ENCODE measurements at places on chromosomes 2 and 18.

DNA sequence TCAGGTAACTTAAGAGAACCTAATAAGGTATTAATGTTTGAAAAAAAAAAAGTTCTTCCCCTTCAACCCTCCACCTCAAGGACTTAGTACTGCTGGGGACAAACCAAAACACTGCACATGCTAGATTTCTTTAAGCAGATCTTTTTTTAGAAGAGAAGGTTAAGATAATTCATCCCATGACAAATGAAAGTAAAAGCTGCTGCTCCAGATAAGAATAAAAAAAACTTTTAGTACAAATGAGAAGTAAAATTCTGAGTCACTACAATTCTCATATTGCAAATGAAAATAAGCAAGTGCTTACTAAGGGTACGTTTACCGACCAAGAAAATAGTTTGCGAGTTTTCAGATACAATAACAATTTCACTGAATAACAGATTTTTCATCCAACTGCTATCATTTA is 8.9 kb downstream of the STAM2 start:
- no peak for DNase-seq

DNA sequence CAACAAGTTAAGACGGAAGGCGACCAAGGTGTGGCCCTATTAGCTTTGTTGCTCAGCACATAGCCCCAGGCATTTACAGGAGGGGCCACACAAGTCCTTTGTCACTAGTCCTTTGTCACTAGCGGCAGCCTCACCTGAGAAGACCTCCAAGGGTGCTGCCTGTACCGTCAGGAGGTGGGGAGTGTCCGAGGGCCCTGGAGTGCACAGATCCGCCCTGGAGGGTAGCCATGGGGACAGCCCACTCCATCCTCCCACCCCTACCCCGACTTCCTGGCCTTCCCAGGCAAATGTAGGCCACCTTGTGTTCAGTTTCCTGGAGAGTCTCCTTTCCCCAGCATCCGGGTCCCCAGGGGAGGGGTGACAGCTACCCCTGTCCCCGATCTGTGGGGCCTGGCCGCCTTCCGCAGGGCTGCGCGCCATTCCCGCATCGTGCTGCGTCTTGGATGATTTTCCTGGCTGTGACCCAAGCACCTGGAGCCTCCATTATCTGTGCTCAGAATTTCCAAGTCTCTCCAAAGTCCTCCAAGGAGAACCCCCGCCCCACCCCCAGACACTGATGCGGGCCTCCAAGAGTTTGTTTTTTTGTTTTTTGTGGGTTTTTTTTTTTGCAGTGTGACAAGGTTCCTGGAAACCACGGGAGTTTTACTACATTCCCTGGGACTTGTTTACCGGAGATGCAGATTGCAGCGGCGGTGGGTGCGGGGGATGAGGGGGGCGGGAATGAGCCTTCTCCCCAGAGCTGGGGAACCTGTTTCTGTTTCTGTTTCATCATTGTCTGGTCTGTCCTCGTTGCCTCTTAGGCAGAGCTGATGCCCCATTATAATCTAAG is 28.6 kb downstream of the TEX44 start:
- no peak for DNase-seq

DNA sequence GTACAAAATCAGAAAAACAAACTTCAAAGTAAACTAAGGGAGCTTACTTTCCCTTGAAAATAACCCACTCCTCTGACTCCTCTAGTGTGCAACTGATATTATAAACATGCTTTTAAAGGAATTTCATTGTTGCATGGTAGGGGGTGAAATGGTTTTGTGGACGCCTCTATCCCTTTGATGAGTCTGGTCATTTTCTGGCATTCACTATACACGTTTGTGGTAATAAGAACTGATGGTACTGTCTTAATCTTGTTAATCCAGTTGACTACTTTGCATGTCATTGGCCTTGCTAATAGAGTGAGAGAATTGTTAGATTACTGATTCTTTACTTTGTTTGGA is 2.8 kb downstream of the INSIG2 start:
- DNase-seq = no peak

DNA sequence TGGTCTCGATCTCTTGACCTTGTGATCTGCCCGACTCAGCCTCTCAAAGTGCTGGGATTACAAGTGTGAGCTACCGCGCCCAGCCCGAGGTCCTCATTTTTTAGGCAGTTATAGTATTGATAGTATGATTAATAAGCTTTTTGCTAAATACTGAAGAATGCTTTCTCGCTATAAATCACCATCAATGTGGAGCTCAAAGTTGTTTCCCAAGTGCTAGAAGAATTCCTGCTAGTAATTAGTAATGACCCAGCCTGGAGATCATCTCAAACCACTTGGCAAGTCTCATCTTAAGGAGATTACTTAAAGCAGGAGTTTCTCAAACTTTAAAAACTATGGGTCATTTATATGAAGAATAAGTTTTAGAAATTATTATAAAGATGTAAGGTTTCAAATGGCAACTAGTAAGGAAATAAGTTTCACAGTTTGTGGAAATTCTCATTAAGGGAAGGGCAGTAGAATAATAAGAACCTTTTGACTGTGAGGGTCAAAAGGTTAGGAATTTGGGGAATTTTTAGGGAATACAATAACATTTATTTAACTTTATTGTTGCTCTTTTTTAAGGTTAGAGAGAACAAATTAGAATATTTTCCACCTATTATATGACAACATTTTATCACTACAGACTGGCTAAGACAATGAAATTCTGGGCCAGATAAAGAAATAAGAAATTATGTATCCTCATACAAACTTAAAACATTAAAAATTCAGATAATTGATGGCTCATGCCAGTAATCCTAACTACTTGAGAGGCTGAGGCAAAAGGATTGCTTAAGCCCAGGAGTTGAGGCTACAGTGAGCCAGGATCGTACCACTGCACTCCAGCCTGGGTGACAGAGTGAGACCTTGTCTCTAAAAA is 148.6 kb upstream of the MAP3K20 start:
- DNase-seq = no peak

- peak; percentile 31 for DNase-seq
These were observed 42.1 kb upstream of the TAF1B start for GRCh38 chr2:9800975-9801726.

GRCh38 chr18:56645415-56646016 is 5.6 kb upstream of the WDR7 start:
- DNase-seq = no peak

DNA sequence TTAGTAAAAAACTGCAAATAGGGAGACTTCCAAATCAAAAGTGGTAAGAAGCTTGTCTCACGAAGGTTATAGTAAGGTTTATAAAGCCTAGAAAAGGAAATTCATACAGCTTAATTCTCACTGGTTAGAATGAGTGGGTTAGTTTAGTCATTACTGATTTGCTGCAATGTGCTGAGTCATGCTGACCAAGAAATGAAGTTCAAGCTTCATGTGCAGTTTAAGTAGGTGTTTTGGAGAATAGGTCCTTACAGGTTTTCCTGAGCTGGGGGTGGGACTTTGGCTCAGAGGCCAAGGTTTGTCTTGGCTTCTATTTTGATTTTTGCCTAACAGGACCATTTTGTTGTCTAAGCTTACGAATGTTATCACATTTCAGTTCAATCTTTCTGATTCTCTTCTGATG is 15.1 kb downstream of the CLIP4 start:
- no peak for DNase-seq

DNA sequence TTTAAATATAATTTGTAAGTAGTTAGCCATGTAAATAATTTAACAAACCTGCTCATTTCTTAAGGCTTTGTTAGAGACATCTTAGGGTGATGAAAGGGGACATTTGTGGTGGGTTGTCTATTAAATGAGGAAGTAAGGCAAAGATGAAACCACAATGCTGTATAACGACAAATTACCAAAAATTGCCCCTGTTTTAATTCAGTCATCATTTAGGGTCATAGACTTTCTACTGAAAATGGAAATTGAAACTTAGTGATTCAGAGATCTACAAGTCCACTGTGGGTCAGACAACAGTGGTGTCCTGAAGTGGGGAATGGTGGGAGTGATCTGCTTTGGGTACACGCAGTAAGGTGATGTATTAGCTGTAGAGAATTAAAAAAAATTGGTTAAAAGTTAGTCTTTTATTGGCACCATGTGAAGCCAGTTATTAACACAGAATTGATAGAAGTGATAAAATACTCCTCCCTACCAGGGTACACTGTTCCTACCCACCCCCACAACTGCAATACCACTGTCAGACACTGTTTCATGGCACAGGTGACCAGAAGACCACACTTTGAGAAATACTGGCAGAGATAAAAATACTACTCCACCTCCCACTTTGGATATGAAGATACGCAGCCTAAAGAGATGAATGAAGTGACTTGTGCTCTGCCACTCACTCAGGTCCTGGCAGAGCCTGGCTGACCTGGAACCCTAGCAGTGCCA is 13.4 kb downstream of the CERS6 start:
- DNase-seq = no peak
